ENCODE measurements at places on chromosomes 3 and 15.

- DNase-seq, result no peak
Observed at GRCh38 chr15:93493172-93493571, 404.2 kb upstream of the RGMA start.

DNA sequence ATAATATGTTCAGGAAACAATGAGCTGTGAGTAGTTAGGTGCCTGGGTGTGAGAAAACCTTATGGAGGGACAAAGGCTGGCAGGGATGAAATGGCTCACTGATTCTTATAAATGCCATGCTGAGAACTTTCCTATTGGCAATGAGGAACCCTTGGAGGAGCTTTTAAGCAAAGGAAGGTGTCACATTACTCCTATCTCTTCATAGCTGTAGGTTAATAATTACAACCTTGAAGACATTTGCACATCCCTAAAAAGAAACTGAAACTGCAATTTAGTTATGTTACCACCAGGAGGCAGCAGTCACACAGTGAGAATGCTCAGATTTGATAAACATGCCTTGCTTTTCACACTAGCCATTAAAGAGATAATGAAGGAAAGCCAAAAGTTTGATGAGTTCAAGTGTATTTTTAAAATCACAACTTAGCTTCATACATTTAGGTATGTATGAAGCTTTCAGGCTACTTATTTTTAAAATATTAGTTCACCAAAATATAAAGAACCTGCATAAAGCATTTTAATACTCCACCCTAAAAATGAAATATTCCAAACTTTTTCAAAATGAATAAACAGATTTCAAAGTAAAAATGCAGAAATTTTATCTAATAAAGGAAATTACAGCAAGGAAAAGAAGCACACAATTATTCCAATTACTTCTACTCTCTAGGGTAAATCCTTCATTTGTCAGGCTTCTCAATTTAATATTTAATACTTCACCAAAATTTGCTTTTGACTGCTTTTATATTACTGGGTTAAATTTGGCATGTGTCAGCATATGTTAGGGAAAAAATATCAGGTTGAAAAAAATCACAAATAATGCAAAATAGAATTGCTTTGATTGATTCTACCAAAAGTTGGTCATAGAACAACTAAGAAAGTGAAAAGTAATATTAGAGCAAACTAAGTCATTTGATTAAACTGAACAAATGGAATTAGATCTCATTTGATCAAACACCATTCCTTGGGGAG is 136.9 kb upstream of the SLC2A2 start:
- no peak for DNase-seq

GRCh38 chr15:68822818-68823217 is 2.1 kb upstream of the ANP32A start:
- DNase-seq, result no peak

GRCh38 chr3:150097588-150097890 is 126.8 kb upstream of the PFN2 start:
- no peak for DNase-seq

- no peak for DNase-seq
Observed at GRCh38 chr3:134064081-134064480, 34.4 kb upstream of the SLCO2A1 start.

- no peak for DNase-seq
Observed at GRCh38 chr15:29756358-29757267, 65.7 kb downstream of the TJP1 start.

- DNase-seq, result no peak
Observed at GRCh38 chr3:41234823-41235721, 35.8 kb downstream of the CTNNB1 start.

- no peak for DNase-seq
Observed at GRCh38 chr3:157508461-157508860, 5.2 kb upstream of the VEPH1 start.

DNA sequence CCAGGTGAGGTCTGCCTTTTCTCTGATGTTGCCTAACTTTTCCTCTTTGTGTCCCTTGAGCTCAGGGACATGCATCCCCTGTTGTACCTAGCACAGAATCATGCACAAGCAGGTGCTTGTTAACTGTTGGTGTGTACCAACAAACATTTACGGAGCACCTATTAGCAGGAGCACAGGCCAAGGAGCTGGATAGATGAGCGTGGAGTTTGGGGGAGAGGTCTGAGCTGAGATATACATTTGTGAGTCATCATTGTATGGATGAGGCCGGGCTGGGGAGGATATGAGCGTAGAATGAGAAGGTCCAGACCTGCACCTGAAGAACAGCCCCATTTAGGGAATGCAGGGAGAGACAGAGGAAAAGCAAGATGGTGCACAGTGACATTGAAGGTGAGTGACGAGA is 53.4 kb downstream of the SMAD3 start:
- no peak for DNase-seq

DNA sequence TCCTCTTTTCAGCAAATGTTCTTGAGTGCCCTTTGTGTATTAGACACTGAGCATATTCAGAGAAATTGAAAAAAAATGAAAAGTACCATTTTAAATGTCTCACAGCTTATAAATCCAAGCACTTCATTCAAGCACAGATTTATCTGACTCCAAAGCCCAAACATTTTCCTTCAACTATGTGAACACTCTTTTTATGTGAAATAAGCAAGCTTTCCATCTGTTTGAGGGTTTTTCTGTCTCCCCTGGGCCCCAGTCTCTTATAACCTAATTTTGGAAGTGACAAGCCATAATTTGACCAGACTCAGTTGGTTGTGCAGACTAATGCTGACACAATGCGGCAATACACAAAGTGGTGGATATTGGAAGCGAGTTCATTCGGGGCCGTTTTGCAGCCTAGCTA is 170.3 kb downstream of the CNTN6 start:
- DNase-seq, result no peak

Data from stimulated activated CD8-positive, alpha-beta memory T cell treated with anti-CD3 and anti-CD28 coated beads, Interleukin-7, amount 100 ng/mL, for 1 hour (primary cell).